ENCODE measurements at places on chromosomes 3 and 15. TPM values are rescaled to one million over a fixed set of nuclear protein-coding genes. Genes with fewer than 3 reads are reported as not detected.

IGSF10 gene
- 0.53 TPM for total RNA-seq

SOX14 gene
- not detected for total RNA-seq

SCN5A gene
- 0.33 TPM for total RNA-seq

LDHAL6B gene
- total RNA-seq: not detected

DTX3L gene
- total RNA-seq: 7.6 TPM

Measured in A549 treated with CORT108297 at 1 μM for 4 hours (cell line).